Left lung (tissue), 14 donors: ENCODE measurements at places on chromosomes 4 and X.

GRCh38 chr4:85994576-85994975 is 365.3 kb downstream of the MAPK10 start:
- DNase-seq, result no peak

DNA sequence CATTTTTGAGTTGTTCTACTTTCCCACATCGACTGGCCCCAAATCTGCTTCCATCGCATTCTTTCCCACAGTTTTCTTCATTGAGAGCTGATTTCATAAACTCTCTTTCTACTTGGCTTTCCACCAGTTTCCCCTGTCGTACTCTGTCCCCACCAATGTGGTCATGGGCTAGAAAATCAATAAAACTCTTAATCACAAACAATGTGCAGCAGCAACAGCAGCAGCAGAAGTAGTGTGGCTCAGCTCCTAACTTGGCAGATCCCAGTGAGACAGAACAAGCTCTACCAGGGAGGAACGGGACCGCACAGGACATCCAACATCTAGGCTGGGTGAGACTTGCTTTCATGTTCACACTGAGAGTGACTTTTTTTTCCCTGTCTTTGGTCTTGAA is 3.1 kb upstream of the SETD7 start:
- DNase-seq, result no peak

- no peak for DNase-seq
These were observed 136.6 kb upstream of the SPRY1 start for GRCh38 chr4:123259676-123260646.

- no peak for DNase-seq
These were observed 93.6 kb downstream of the ATXN3L start for GRCh38 chrX:13226214-13226613.

DNA sequence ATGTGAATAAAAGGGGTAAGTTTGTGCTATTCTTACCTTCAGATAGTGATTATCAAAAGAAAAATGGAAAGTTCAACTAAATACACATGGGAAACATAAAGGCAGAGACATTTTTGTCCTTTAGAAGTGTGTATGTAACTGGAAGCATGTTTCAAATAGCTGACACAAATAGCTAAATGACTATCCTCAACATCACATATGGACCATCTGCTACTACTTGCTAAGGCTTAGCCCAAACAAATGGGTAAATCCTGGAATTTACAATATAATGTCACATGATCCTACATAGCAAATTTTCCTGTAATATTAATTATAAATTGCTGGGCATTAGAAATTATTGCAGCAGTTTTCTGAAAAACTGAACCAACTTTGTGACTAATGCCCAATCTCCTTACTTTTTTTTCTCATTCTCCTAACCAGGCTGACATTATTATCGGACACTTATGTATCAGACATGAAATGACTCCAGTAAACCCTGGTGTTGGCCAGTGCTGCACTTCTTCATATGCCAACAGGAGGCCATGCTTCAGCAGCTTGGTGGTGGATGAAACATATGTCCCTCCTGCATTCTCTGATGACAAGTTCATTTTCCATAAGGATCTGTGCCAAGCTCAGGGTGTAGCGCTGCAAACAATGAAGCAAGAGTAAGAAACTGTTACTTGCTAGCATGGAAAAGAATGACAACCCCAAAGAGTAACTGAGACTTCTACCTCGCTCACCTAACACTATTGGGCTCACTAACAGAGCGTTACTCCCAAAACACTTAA is 16.1 kb downstream of the AFP start:
- no peak for DNase-seq

DNA sequence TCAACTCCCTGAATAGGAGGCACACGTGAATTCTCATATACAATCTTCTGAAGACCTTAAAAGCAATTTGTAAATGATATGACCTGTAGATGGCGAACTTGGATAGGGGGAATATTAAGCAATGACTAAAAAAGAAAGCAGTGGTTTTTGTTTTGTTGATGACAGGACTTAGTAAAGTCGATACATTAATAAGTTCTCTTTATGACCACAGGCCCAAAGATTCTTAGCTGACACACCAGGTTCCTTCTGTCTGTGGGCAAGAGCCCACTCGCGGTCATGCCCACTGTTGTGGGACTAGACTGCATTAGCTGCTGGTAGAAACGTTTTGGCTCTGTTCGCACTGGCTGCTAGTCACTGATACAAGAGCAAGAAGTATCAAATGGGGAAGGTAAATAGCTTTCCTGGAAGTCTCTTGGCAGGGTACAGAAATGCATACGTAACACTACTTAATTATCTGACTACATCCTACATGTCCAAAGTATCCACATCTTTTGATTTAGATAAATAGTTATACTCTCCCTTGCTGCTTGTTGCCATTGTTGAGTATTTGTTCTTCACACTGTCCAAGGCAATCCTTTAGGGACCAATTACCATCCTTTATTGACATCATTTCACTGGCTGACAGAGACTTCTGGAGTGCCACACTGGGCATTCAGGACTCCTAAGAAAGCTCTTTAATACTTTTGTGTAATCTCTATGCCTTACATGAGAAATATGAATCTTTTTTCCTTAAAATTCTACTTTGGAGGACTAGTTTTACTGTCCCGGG is 31.0 kb downstream of the ALPK1 start:
- no peak for DNase-seq

- DNase-seq, result no peak
These were observed 646.9 kb downstream of the STPG2 start for GRCh38 chr4:97496298-97496873.

- no peak for DNase-seq
These were observed 16.0 kb upstream of the MMRN1 start for GRCh38 chr4:89878611-89879010.

- no peak for DNase-seq
These were observed 38.1 kb downstream of the SLC2A9 start for GRCh38 chr4:9983211-9983610.

- no peak for DNase-seq
These were observed 208.5 kb downstream of the INPP4B start for GRCh38 chr4:142637614-142638013.

- no peak for DNase-seq
These were observed 164.7 kb downstream of the SOWAHB start for GRCh38 chr4:76733068-76733771.

DNA sequence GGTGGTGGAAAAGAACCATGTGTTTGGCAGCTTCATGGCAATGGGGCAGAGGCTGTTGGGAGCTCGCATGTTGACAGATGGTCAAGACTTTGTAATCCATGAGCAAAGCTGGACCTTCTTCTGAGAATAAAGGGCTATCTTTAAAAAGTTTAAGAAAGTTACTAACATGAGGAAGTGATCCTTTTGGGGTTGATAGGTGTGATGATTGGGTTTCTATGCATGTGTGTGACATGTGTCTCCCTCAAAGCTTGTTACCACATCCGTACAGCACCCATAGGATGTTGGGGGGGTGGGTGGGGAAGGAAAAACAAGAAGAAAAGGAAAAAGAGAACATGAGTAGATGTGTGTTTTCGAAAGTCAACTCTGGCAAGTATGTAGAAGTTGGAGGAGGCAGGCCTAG is 123.0 kb upstream of the TLR3 start:
- DNase-seq, result no peak

GRCh38 chr4:87734084-87734483 is 65.3 kb upstream of the IBSP start:
- peak; percentile 24 for DNase-seq

- DNase-seq, result no peak
These were observed 50.4 kb upstream of the KLHL8 start for GRCh38 chr4:87270825-87271224.

GRCh38 chrX:154374313-154375155 is at the start of gene FLNA:
Gene FLNA, minus strand, starts transcription at chrX:154374634. Its CDS starts 3,389 bp downstream, at chrX:154371245.
- peak; percentile 87 for DNase-seq

DNA sequence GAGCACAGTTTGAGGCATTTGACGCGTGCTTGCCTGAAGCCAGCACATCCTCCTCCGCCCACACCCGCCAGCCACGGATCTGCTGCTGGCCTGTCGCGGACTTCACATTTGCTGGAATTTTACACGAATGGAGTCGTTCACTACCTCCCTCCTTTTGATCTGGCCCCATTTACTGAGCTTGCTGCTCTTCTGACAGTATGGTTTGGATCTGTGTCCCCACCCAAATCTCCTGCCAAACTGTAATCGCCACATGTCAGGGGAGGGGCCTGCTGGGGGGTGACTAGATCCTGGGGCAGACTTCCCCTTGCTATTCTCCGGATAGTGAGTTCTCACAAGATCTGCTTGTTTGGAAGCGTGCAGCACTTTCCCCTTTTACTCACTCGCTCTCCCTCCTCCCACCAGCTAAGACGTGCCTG is 19.9 kb upstream of the CPLX1 start:
- no peak for DNase-seq

GRCh38 chrX:40152173-40152711 is 54.5 kb upstream of the BCOR start:
- no peak for DNase-seq

DNA sequence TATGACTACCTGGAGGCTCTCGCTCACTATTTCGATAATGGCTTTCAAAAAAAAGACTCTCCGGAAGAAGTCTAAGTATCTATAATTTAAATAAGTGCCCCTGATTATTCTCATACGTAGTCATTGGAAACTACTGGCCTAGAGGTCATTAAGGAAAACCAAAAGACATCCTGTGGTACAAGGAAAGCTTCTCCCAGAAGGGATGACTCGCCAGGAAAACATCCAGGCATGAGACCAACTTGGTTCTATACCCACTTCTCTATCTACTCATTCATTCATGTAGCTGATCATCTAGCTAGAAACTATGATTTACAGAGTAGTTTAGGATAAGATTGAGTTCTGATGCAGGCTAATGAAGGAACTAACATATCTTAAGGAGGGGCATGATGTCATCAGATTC is 37.7 kb downstream of the SOX3 start:
- no peak for DNase-seq

DNA sequence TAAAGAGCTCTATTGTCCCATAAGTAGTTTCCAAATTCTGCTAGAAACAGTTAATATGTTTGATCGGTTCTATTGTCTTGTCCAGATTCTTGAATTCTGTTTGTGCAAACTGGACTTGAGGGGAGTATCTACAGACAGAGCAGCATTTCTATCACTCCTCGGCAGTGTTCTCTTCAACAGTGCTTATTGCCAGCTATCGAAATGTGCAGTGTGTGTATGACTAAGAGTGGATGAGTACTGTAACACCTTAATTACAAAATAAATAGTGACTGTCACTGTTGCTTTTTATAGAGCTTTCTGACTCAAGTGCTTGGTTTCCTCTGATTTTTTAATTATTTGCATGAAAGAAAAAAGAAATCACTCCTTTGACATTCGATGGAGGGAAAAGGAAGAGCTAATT is 274.6 kb downstream of the RPA4 start:
- no peak for DNase-seq
